Heart left ventricle (tissue), 16 donors: ENCODE measurements at places on chromosomes 5 and 9. TPM values are rescaled to one million over a fixed set of nuclear protein-coding genes. Genes with fewer than 3 reads are reported as not detected.

Gene FOXD4L4
- not detected for total RNA-seq

Gene KYAT1
- total RNA-seq: 9.5 TPM

Gene C9orf40
- total RNA-seq: 2.1 TPM

Gene LAMC3
- 1.8 TPM for total RNA-seq

Gene ACSL6
- total RNA-seq: 2.1 TPM

Gene SELENOP
- 256 TPM for total RNA-seq

Gene IL3
- total RNA-seq: not detected

Gene SYK
- 1.6 TPM for total RNA-seq

Gene DNAH5
- 0.32 TPM for total RNA-seq

Gene LHX2
- 0.33 TPM for total RNA-seq

Gene TAF11L2
- total RNA-seq: not detected

Gene PCA3
- not detected for total RNA-seq

Gene POMT1
- 20.3 TPM for total RNA-seq

Gene PCDHAC2
- total RNA-seq: 2.2 TPM
